ENCODE measurements at places on chromosomes 2 and 18. TPM values are rescaled to one million over a fixed set of nuclear protein-coding genes. Genes with fewer than 3 reads are reported as not detected.

The IGFBP5 gene
- total RNA-seq = not detected

The EMX1 gene
- not detected for total RNA-seq

The ATP6V1B1 gene
- not detected for total RNA-seq

The MYO1B gene
- 1.6 TPM for total RNA-seq

The NTSR2 gene
- total RNA-seq = not detected

The CDK15 gene
- not detected for total RNA-seq

The TGFA gene
- not detected for total RNA-seq

The KLHL30 gene
- total RNA-seq = not detected

The PLB1 gene
- 0.67 TPM for total RNA-seq

The ASIC4 gene
- total RNA-seq = 0.09 TPM

The CYS1 gene
- not detected for total RNA-seq

The USP14 gene
- 84.0 TPM for total RNA-seq

The CIDEA gene
- not detected for total RNA-seq

The REG3G gene
- not detected for total RNA-seq

The ZC3H8 gene
- 10.5 TPM for total RNA-seq

The RNF125 gene
- total RNA-seq = 31.9 TPM

The FASTKD1 gene
- total RNA-seq = 48.9 TPM

The XDH gene
- not detected for total RNA-seq

The MERTK gene
- 0.09 TPM for total RNA-seq

The HOXD8 gene
- total RNA-seq = not detected

The TMEM127 gene
- total RNA-seq = 36.9 TPM

The TSPYL6 gene
- total RNA-seq = not detected

The SKA1 gene
- total RNA-seq = 47.5 TPM

The LGALSL gene
- total RNA-seq = 1.3 TPM

The LRATD1 gene
- total RNA-seq = not detected

The CCDC121 gene
- total RNA-seq = 0.98 TPM

The SALL3 gene
- not detected for total RNA-seq

The CD28 gene
- 35.7 TPM for total RNA-seq

The ZNF396 gene
- total RNA-seq = 0.70 TPM

The AQP12A gene
- not detected for total RNA-seq

The IFIH1 gene
- total RNA-seq = 66.8 TPM

The TMEM17 gene
- 0.12 TPM for total RNA-seq

The MEP1B gene
- total RNA-seq = 0.20 TPM

The QPCT gene
- total RNA-seq = 1.9 TPM

The PRKAG3 gene
- total RNA-seq = not detected

The AGAP1 gene
- total RNA-seq = 0.75 TPM

The AMER3 gene
- total RNA-seq = not detected

The TMEM182 gene
- 3.7 TPM for total RNA-seq

The CHPF gene
- 24.4 TPM for total RNA-seq

The PDE11A gene
- total RNA-seq = not detected

The PDE1A gene
- total RNA-seq = not detected

The CPO gene
- total RNA-seq = not detected

The CTLA4 gene
- total RNA-seq = 66.6 TPM

The RUFY4 gene
- 5.1 TPM for total RNA-seq

The PLCD4 gene
- total RNA-seq = 0.30 TPM

The RTP5 gene
- not detected for total RNA-seq

The SERPINB4 gene
- total RNA-seq = not detected
